Stimulated activated CD4-positive, alpha-beta T cell treated with anti-CD3 and anti-CD28 coated beads, Interleukin-15, amount 100 ng/mL, for 1 hour (primary cell): ENCODE measurements at places on chromosomes 3 and 15.

- DNase-seq, result no peak
These were observed 190.9 kb downstream of the ADAMTS9 start for GRCh38 chr3:64496786-64497490.

GRCh38 chr15:72796515-72797337, 13.2 kb upstream of the ADPGK start:
- DNase-seq, result no peak

GRCh38 chr3:142965581-142965980, 2.1 kb upstream of the PAQR9 start:
- no peak for DNase-seq

DNA sequence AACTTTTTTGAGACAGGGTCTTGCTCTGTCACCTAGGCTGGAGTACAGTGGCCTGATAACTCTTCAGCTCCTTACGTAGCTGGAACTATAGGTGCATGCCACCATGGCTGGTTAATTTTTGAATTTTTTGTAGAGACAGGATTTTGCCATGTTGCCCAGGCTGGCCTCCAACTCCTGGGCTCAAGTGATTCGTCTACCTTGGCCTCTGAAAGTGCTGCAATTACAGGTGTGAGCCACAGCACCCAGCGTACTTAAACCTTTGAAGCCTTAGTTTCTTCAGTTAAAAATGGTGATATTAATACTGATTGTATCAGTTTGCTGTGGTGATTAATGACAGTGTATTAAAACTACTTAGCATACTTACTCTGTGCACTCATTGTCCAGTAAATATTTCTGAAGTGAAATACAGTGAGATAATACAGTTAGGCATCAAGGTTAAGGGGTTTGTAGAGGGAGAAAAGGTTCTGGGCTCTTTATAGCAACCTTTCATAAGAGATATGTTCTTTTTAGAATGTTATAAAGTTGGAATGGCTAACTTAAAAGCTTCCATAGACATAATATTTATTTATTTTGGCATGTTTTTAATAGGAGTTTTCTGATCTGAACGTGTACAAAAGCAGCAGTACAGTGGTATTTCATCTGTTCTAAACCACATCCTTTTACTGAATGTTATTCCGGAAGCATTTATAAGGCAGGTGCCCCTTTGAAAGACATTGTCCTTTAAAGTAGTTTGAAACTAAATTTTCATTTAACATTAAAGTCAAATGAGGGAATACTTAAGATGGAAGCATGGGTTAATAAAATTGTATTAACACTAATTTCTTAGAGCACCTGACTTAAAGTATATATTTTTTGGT, 23.6 kb downstream of the NCK1 start:
- no peak for DNase-seq

DNA sequence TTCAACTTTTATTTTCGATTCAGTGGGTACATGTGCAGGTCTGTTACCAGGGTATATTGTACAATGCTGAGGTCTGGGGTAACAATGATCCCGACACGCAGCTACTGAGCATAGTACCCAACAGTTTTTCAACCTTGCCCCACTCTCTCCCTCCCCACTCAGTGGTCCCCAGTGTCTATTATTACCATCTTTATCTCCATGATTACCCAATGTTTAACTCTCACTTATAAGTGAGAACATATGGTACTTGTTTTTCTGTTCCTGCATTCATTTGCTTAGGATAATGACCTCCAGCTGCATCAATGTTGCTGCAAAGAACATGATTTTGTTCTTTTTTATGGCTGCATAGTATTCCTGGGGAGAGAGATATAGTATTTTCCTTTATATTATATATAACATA, 75.7 kb upstream of the EPHB3 start:
- no peak for DNase-seq

- DNase-seq, result no peak
These were observed 822 bp downstream of the ZNF385D start for GRCh38 chr3:21750080-21750696.

- no peak for DNase-seq
These were observed 891.9 kb downstream of the PLOD2 start for GRCh38 chr3:145269106-145269505.

DNA sequence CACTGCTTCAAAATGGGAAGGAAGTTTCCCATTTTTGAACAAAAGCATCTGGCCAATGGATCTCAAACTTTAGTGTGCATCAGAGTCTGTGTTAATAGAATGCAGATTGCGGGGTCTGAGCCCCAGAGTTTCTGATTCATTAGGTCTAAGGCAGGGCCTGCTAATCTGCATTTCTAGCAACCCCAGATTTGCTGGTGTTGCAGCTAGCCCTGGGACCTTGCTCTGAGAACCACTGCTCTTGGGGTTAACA, 30.7 kb upstream of the USP3 start:
- no peak for DNase-seq

GRCh38 chr3:9216736-9217135, 32.7 kb downstream of the SRGAP3 start:
- DNase-seq, result no peak

GRCh38 chr3:12303993-12304392, 15.1 kb downstream of the PPARG start:
- DNase-seq, result no peak

DNA sequence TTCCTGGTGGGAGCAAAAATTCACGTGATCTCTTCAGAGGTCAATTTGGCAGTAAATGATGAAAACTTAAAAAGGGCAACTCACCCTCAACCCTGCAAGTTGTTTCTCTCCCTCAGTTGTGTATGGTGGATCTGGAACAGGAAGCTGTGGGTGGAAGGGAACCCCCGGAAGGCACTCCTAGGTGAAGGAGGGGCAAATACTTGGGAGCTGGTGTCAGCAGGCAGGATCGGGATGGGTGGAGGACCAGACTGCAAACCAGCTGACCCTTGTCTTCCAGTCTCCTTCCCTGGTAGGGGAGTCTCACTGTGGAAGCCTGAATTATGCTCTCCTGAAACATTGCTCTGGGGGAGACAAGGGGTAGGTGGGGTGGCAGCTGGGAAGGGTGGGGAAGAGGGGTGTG, 33.5 kb downstream of the PRR23E start:
- no peak for DNase-seq

DNA sequence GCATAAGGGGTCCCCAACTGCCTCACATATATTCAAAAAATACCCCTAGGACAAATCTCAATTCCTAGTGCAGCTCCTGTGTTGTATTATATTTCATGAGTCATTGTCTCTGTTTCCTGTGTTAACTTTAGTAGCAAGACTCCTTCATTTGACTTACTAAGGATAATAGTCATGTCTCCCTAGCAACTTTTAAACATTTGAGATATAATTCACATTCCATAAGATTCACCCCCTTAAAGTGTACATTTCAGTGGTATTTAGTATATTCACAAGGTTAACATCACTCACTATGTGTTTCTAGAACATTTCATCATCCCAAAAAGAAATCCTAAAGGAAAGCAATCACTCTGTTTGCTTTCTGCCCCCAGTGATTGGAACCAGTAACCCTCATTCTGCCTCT, 121.3 kb upstream of the WNT7A start:
- no peak for DNase-seq

GRCh38 chr15:80578206-80578595, 116.9 kb upstream of the ABHD17C start:
- no peak for DNase-seq

GRCh38 chr3:69460034-69460433, 74.1 kb upstream of the FRMD4B start:
- DNase-seq, result no peak

DNA sequence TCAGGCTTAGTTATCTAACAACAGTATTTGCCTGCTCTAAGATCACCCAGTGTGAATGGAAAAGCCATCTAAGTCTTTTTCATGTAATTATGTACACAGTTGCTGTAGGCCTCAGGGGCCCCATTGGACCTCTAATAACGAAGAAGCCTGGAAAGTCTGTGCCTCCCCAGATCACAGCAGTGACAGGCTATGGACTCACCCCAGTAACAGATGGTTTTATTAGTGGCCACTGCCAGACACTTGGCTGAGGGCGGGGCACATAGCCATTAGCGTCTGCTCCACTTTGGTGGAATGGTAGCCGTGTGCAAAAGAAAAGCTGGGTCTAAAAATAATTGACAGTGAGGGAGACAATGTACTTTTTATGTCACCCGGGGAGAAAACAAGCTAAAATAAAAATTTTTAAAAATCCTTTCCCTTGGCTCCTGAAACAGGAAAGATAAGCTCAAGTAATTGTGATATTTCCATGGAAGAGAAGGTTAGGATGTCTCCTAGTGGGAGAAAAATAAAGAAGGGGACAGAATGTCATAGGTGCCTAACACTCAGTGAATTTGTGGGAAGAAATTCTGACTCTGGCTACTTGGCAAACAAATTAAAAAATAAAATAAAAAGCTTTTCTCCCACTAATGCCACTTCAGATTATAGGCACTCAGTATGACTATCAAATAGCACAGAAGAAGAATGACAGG, 44.3 kb upstream of the ZNF385D start:
- no peak for DNase-seq

- DNase-seq, result no peak
These were observed 1.2 kb upstream of the SEMA3F start for GRCh38 chr3:50153782-50154475.

- DNase-seq, result no peak
These were observed 9.1 kb downstream of the CDAN1 start for GRCh38 chr15:42727750-42728381.

- DNase-seq, result no peak
These were observed 37.5 kb downstream of the ARHGAP31 start for GRCh38 chr3:119331661-119332060.
